Bone marrow (tissue), 2 donors: ENCODE measurements at places on chromosomes 5 and 9.
A peak's percentile ranks its signal among the peaks of the same experiment; 100 is the strongest.

DNA sequence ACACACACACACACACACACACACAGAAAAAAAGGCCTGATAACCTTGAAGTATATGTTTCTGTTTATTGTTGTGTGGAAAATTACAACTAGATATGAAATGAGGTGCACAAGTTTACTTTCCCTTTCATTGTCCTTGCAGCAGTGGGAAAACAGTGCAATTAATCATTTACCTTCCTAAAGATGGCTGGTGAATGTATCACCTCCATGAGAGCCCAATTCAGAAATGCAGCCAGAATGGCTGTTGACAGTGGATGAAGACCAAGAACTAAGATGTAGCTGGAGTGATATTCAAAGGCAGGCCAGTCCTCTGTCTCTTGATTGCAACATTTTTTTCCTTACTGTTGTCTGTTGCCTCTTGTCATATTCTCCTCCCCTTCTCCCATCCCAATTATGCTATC is 49.6 kb upstream of the EIF4EBP3 start:
- no peak for DNase-seq

- no peak for DNase-seq
These were observed 14.9 kb downstream of the CHD1 start for GRCh38 chr5:98913911-98914310.

DNA sequence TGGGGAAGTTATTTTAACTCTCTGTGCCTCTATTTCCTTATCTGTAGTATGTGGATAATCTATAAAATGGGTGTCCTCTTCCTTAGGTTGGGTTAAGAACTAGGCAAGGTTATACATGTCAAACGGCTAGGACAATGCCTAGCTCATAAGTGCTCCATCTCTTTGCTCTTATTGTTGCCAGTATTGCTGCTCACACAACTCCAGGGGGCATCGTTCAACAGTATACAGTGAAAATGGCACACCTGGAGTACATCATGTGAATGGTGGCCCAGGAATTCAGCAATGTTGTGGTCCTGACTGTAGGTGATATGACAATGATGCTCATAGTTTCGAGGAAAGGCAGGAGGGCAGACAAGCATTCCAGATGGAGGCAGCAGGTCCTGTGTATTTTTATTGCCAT is 30.1 kb downstream of the SLIT3 start:
- no peak for DNase-seq

DNA sequence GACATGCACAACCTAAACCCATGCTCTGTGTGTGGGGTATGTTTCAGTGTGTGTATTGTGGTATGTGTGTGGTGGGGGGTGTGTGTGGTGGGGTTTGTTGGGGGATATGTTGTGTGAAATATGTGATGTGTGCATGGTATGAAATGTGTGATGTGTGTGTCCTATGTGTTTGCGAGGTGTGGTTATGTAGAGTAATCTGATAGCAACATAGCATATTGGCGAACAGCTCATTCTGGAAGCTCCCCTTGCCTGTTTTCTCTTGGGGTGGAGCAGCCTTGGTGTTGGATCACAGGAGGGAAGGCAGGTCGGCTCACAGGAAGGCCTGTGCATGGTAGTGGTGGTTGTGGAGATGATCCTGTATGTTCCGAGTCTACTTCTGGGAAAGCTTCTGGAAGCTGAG is 35.4 kb upstream of the PHF2 start:
- DNase-seq: no peak

DNA sequence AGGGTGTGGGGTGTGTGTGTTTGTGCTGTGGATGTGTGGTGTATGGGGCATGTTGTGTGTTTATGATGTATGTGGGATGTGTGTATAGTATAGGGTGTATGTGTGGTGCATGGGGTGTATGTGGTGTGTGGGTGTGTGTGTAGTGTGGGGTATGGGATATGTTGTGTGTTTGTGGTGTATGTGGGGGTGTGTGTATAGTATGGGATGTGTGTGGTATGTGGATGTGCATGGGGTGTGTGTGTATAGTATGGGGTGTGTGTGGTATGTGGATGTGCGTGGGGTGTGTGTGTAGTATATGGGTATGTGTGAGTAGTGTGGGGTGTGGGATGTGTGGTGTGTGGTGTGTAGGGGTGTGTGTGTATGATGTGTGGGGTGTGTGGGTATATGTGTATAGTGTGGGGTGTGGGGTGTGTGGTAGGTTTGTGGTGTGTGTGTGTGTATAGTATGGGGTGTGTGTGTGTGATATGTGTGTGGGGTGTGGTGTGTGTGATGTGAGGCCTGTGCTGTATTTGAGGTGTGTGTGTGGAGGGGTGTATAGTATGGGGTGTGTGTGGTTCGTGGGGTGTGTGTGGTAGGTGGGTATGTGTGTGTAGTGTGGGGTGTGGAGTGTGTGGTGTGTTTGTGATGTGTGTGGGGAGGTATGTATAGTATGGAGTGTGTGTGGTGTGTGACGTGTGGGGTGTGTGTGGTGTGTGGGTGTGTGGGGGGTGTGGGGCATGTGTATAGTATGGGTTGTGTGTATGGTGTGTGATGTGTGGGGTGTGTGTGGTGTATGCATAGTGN is 10.5 kb downstream of the ECSCR start:
- no peak for DNase-seq

DNA sequence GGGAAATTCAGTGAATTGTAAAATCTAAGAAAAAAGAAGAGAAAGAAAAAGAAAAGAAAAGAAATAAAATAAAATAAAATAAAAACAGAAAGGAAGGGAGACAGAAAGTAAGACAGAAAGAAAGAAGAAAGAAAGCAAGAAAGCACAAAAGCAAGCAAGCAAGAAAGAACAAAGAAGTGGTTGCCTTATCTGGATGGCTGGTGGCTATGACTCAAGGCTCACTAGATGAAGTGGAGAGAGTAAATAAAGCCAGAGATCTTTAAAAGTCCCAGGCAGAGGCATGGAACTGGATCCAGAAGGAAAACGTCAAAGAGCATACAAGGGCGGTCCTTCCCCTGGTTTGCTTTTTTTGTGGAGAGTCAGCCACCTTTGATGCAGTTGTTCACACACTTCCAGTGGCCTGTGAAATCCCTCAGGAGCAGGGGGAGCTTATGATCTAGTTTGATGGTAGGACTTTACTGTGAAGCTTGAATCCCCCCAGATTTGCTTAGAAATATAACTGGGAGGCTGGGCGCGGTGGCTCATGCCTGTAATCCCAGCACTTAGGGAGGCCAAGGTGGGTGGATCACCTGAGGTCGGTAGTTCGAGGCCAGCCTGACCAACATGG is 176.7 kb upstream of the HMHB1 start:
- no peak for DNase-seq

- DNase-seq: no peak
These were observed 89.1 kb downstream of the NRG2 start for GRCh38 chr5:139954022-139954421.

- DNase-seq: no peak
These were observed 438 bp downstream of the NSUN2 start for GRCh38 chr5:6632324-6632887.

GRCh38 chr9:130878295-130878694 is 18.3 kb downstream of the QRFP start:
- no peak for DNase-seq

DNA sequence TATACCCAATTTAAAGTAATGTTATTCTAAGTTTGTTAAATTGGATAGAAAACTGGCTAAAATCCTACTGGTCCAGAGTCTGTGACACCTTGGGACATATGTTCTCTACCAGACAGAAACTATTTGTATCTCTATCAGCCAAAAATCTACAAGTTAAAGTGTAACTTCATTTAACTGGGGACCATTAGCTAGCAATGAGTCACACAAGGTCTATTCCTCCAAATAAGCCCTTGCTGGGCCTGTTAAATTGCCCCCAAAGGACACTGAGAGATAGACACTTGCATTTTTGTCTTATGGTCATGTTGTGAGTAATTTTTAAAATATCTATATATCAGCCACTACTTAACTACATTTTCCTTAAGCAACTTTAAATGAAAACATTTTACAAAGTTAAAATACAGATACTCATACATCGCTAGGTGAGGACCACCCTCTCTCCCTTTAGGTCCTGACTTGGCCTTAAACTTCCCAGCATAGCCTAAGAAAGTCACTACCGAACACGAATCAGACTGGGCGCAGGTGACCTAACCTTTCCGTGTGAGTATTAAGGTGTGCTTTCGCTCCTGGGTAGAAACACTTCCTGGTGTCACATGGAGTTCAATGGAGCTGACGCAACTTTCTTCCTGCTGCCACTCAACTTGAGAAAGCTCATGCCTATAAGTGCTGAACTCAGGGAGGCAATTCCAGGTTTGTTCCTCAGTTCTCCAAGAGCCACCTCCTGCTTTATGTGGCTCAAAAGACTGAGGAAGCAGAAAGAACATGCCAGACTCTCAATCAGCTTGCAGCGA is 249.1 kb downstream of the DIRAS2 start:
- no peak for DNase-seq

DNA sequence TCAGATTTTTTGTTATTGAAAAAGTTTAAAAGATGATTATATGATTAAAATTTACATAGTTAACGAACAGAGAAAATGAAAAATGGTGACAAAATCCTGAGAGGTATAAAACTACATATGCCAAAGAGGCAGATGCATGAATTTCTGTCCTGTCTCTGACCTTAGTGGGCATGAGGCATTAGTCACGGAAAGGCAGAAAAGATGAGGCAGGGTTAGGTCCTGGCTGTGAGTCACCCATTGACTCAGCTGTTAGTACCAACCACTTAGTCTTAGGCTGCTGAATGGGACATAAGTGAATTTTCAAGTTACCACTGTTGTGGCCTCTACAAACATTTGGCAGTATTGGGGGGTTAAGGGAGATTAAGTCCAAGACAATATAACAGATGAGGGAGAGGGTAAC is 33.1 kb downstream of the RASA1 start:
- peak; percentile 80 for DNase-seq

DNA sequence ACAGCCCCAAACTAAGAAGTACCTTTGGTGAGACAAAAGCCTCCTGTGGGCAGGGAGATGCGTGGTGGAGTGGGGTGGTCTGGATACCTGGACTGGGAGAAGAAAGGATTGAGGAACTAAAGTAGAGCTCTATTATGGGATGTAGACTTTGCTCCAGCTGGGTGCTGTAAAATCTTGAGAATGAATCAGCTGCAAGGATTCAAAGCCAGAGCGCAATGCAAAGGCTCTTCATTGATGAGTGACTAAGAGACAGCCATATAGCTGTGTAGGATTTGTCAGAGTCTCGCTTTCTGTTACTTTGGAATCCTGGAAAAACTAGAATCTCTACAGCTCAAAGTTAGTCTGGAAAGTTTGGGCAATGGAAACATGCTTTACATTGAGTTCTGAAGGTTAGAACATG is 159.9 kb downstream of the TAF11L14 start:
- no peak for DNase-seq

DNA sequence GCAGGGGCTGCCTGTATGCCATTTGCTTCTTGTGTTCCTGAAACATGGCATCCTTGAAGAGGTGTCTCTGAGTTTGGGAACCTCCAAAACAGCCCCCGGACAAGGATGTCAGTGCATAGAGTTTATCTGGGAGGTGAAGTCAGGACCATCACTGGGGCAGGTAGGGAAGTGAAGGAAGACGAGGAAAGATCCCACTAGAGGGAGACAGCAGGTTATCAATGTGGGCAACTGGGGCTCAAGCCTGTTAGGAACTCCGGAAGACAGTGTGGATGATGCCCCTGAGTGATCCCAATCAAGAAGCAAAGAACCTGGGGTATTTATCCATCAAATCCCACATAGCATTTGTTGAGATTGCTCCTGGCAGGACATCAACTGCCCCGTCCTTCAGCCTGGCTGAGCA is 233.1 kb downstream of the AGTPBP1 start:
- DNase-seq: no peak

DNA sequence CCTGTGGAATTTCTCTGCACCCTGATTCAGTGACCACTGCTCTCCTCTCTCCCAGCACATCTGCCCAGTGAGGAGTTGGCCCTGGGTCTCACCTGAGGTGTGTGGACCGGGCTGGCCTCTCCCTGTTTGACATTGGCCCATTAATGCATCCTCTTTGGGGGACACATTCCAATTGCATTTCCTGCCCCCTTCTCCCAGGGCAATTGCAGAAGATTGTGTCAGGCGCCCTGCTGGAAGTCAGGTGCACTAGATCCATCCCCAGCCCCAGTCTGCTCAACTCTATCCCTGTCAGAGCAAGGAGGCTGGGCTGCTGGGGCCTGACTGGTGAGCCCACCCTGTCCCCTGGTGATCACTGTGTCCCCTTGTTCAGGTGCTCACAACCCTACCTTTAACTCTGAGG is 84.5 kb downstream of the LMX1B start:
- no peak for DNase-seq

DNA sequence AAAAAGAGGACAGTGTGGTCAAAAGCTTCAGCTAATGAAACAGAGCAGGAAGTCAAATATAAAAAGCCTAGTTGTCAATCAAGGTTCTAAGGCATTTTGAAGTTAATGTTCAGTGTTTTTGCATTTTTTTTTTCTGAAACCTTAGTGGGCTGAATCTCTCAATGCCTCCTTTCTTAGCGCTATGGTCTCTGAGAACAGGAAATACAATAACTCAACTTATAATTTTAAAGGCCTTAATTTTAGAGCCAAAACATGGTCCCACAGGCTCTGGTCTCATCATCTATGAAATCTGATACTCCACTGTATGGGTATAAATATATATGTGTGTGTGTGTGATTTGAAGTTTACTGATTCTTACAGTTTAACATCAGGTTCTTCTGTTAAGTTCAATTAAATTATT is 63.3 kb upstream of the DPYSL3 start:
- no peak for DNase-seq

DNA sequence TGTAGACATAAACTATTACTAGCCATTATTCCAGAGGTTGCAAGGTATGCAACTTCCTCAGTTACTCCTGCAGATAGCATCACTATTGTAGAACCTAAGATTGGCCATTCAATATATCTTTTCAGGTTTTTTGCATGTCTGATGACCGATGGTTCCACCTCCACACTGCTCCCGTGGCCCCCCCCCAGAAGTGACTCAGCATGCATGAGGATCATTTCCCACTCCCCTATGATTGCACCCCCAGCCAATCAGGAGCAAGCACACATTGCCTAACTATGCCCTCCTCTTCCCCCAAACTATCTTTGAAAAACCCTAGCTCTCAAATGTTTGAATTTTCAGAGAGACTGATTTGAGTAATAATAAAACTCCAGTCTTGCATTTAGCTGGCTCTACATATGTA is 601.4 kb upstream of the TLE4 start:
- DNase-seq: no peak

GRCh38 chr5:94682814-94683520 is 64.5 kb downstream of the SLF1 start:
- DNase-seq: no peak

DNA sequence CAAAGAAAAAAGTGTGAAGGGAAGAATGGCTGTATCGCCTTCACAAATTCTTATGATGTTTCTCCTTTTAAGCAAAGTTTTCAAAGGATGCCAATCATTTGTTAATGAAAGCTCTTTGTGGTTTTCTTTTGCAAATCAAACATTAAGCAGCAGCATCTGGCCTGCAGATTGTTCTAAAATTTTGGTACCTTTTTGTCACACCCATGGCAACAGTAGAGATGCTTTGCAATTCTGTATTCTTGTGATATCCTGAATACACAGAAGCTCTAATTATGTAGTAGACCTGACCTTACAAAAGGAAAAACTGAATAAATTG is 79.8 kb downstream of the CDO1 start:
- no peak for DNase-seq

GRCh38 chr5:123044926-123045617 is 8.5 kb upstream of the PPIC start:
- no peak for DNase-seq
